IMR-90 (cell line): ENCODE measurements at places on chromosomes 12 and 14. TPM values are rescaled to one million over a fixed set of nuclear protein-coding genes. Genes with fewer than 3 reads are reported as not detected.

Gene ZNF140
- 20.8 and 25.8 TPM in 2 replicates for total RNA-seq

Gene KRT4
- under 0.01 TPM in 1 of 2 replicates, not detected in the other for total RNA-seq

DNA sequence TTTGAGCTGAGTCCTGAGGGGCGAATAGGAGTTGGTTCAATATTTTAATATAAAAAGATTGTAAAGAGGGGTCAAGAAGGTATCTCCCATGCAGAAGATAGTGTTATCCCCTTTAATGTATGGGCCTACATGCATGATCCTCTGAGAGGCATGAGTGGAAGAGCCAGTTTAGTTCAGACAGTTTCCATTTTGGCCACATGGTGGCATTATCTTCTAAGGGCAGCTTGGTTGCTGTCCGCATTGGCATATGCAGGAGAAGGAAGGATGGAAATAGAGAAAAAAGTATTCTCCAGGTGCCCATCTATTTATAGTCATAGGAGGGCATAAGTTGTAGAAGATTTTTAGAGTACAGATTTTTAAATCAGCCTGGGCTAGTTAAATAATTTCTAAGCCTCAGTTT, 5.4 kb downstream of the SAMD4A start:
- no peaks in the 10 kb centered on the region for H3K27me3 ChIP-seq
- H3K4me1 ChIP-seq, result peaks cover 34% of the 10 kb centered on the region
- no peak for DNase-seq
- no peak overlapping the region for H3K4me3 ChIP-seq
- H3K36me3 ChIP-seq, result peaks cover 14% of the 10 kb centered on the region

DNA sequence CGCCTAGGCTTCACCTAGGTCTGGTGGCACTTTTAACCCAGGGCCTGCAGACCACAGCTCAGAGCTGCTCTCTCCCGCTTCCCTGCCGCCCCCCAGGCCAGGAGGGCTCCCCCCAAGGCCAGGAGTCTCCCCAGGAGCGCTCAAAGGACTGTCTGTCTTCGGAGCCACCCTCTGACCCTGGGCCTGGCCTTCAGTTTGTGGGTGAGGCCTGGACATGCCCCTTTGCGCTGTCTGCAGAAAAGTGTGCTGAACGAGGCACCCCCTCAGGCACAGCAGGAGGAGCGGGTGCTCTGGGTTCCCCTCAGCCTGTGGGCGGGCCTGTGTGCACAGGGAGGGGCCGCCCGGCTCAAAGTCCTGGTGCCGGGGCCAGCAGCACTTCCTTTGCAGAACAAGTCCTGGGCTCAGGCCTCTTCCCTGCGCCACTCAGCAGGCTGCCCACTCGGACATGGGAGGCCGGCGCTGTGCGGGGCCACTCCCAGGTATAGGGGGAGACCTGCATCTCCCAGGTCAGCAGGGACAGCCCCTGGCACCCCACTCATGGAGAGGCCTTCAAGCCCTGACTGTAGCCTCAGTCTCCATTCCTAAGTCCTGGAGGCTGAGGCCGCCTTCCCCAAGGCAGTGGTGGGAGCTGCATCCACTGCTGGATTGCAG, 14.3 kb downstream of the DEGS2 start:
- peaks cover 5% of the 10 kb centered on the region; the same call in 1 of the 2 replicates for H3K36me3 ChIP-seq
- DNase-seq, result no peak
- H3K27ac ChIP-seq, result no peak overlapping the region
- H3K4me1 ChIP-seq, result no peaks in the 10 kb centered on the region
- no peak overlapping the region for H3K4me3 ChIP-seq
- H3K27me3 ChIP-seq, result no peaks in the 10 kb centered on the region

DNA sequence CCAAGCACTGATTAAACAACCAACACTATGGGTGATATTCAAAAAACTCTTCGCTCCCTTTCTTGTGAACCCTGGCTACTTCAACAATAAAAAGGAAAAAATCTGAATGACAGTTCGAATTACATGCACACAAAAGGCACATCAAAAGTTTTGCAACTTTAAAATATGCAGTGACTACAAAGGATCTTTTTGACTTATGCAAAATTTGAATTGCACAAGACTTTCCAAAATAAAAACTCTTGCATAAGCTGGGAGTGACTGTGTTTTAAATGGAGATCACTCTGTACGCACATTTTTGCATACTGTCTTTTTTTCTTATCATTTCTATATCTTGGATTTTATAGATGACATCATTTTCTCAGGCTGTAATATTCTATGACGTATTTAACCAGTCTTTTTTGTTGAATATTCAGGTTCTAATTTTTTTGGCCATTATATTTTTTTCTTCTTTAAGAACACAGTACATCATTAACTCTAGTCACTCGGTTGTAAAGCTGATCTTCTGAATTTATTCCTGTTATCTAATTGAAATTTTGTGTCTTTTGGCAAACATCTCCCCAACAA, 667.6 kb upstream of the TBX3 start:
- no peak overlapping the region for H3K4me3 ChIP-seq
- no peak overlapping the region for H3K27ac ChIP-seq
- H3K36me3 ChIP-seq, result no peaks in the 10 kb centered on the region
- no peaks in the 10 kb centered on the region for H3K27me3 ChIP-seq
